ENCODE measurements at places on chromosomes 5 and 9.

GRCh38 chr5:116561658-116562057 lies 13.0 kb downstream of the SEMA6A start:
- no peak for DNase-seq

DNA sequence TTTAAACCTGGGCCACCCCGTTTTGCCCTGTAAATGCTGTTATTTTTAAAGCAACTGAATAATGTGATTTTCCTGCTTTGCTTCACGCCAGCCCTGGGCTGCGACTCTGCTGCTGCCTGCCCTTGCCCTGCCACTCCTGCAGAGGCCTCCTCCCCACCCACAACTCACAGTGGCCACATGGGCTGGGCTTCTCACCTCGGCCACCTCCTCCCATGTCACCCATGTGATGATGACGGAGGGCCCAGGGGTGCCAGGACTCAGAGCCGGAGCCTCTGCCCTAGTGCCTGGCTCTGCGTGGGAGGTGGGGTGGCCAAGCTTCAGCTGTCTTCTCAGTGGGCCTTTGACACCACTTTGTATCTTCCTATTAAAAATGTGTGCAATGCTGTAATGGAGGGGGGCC lies 48.1 kb upstream of the NKD2 start:
- DNase-seq = no peak

DNA sequence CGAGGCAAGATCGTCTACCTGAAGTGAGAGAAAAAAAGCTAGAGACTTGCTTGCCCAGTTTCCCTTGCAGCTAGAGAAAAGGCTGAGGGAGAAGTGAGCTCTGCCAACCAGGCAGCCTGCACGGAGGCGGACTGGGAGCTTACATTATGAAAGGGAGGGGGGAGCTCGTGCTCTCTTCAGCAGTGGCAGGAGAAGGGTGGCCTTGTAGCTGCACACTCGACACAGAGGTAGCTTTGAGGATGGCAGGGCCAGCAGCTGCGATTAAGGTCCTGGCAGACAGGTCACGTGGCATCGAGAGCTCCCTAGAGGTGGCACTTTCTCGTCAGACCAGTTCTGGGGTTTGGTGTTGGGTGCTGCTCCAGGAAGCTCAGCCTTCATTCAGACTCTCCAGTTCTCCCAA lies 26.7 kb downstream of the APBA1 start:
- DNase-seq = peak; percentile 67

DNA sequence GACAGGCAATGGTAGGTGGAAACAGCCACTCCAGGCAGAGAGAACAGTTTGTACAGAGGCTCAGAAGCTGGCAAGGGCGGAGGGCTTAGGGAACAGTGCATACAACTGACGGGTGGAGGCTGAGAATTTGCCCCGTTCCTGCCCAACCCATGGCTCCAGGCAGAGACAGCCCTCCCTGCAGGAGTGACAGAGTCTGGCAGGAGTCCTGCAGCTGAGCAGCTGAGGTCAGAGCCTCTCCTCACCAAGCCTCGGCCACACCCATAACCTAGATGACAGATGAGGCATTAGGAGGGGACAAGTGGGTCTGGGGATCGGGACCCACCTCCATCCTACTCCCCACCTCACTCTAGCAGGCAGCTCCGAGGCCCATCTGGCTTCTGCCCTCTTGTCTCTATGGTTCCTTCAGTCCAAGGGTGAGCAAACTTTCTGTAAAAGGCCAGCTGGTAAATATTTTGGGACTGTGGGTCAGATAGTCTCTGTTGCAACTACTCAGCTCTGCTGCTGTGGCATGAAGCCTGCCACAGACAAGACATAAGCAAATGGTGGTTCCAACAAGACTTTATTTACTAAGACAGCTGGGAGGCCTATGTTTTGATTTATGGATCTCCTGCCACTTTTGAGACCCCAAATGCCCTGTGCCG lies 83.7 kb downstream of the SH3TC2 start:
- no peak for DNase-seq

Measured in amygdala (tissue), 56 donors.